ENCODE measurements at places on chromosomes 13 and 19.

DNA sequence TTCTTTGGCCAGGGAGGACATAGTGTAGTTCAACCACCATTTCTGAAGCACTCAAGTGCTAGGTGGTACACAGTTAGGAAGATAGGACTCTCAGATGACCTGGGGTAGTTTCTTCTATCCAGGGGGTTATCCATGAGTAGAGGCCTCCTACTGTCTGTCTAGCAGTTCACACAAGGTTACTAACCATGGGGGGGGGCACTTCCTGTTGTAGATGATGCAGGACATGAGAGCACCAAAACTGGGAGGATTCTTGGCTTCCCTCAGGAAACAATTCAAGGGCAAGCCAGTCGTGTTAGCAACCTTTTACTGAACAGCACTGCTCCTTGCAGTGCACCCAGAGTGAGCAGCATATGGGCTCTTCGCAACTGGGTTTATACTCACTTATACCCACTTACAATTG is 8.9 kb upstream of the TPP2 start:
- DNase-seq = no peak

GRCh38 chr13:24680258-24680920 is at the start of gene ATP12A:
ATP12A (plus strand) TSS chr13:24680408; CDS start chr13:24680744, 336 bp downstream.
- DNase-seq = no peak

- no peak for DNase-seq
These were observed at the start of the genes OR7A5 and OR7C1 for GRCh38 chr19:14835011-14835410. OR7A5 (minus strand) TSS chr19:14835185; CDS start chr19:14828241, 6,944 bp downstream. OR7C1 (minus strand) TSS chr19:14835185; CDS start chr19:14800136, 35,049 bp downstream.

- DNase-seq = no peak
These were observed 27.4 kb downstream of the ZC3H13 start for GRCh38 chr13:46025157-46025556.

DNA sequence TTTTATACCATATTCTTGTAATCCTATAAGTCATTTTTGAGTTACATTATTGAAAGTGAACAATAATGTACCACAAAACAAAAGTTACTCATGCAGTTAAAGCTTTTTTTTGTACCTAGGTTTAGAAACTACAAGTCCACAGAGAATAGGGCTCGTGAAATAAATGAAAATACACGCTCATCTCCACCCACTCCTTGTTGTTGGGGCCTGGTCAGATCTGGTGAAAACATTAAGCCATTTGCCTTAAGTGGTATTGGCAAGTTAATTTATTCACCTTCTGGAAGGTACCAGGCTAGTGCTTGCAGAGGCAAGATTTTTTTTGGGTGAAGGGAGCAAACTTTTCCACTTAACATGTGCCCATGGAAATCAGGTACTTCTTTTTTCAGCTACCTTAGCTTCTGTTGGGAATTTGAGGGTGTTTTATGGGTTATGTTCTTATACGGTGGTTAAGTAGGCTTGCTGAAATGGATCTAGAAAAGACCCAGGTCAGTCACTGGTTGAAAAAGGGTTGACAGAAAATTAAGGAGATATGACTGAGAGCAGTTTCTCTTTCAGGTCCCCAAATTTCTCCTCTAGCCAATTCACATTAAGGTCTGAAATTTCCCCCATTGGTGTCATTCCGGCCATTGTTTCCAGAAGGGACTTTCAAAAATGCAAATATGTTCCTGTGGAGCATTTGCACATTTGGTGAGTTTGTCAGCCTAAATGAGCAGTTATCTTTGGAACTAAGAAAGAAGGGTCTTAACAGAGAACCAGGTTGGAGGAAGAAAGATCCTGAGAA is 143.3 kb downstream of the KCNRG start:
- no peak for DNase-seq

GRCh38 chr19:49403404-49404187 is 15.5 kb downstream of the KASH5 start:
- no peak for DNase-seq

- no peak for DNase-seq
These were observed 132.8 kb upstream of the MYO16 start for GRCh38 chr13:108496362-108497210.

DNA sequence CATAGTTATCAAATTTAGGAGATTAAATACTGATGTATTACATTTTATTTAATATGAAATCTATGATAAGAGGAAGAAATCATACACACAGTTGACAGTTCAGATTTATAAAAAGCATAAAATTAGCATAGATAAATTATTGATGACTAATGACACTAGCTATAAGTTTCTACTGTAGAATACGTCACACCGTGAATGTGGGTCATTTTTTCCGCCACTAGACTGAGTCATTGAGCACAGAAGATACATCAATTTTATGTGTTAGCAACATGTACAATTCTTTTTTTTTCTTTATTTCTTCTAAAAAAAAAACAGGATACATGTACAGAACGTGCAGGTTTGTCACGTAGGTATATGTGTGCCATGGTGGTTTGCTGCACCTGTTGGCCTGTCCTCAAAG is 22.2 kb downstream of the AP2S1 start:
- DNase-seq = no peak

GRCh38 chr13:37884674-37885073 is 15.1 kb upstream of the TRPC4 start:
- DNase-seq = no peak

- DNase-seq = no peak
These were observed 64.3 kb downstream of the SPRY2 start for GRCh38 chr13:80276371-80277289.

- no peak for DNase-seq
These were observed 23.2 kb downstream of the TSKS start for GRCh38 chr19:49739933-49740332.

DNA sequence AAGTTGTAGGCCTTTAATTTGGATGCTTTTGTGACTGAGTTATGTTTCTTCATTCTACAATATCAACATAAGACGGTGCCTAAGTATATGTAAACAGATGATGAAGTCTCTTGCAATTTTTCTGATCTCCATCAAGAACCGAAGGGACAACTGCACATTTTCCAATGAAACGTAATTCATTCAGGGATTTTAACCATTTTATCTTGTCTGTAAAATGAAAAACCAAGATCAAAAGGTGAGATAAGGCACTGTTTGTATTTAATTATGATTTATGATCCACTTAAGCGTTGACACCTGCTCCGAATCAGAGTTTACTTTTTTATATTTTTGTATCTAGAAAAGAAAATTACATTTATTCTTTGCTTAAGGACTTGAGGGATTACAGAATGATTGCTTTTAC is 556.8 kb upstream of the ARGLU1 start:
- no peak for DNase-seq

DNA sequence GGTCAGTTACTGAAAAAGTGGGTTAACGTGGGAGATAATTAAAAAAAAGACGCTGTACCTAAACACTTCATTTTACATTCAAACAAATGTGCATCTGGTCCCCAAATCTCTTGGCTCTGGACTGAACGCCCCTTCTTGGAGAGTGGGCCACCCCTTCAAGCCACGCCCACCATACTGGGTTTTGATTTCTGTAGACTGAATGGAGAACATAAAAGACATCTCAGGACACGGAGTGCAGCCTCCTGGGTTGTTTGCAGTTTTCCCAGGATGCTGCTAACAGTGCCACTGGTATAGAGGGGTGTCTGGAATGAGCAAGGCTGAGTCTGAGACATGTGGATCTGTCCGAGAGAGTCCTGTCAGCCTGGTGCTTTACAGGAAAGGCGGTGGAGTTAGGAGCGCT is 10.6 kb downstream of the TFDP1 start:
- DNase-seq = no peak

DNA sequence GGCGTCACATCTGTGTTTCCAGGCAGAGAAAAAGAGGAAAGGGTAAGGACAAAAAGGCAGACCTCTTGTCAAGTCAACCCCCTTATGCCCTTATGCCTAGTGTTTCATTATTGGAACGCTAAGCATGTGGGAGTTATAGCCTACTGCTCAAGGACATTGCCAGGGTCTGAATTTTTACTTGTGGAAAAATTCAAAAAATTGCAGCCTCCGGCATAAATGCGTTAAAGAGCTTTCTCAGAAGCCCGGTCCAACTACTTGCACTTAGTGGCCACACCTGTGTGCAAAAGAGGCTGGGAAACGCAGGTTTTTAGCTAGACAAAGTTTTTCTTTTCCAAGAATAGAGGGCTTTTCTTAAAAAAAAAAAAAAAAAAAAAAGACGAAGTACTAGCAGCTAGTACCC is 139.8 kb downstream of the DPF1 start:
- DNase-seq = no peak

DNA sequence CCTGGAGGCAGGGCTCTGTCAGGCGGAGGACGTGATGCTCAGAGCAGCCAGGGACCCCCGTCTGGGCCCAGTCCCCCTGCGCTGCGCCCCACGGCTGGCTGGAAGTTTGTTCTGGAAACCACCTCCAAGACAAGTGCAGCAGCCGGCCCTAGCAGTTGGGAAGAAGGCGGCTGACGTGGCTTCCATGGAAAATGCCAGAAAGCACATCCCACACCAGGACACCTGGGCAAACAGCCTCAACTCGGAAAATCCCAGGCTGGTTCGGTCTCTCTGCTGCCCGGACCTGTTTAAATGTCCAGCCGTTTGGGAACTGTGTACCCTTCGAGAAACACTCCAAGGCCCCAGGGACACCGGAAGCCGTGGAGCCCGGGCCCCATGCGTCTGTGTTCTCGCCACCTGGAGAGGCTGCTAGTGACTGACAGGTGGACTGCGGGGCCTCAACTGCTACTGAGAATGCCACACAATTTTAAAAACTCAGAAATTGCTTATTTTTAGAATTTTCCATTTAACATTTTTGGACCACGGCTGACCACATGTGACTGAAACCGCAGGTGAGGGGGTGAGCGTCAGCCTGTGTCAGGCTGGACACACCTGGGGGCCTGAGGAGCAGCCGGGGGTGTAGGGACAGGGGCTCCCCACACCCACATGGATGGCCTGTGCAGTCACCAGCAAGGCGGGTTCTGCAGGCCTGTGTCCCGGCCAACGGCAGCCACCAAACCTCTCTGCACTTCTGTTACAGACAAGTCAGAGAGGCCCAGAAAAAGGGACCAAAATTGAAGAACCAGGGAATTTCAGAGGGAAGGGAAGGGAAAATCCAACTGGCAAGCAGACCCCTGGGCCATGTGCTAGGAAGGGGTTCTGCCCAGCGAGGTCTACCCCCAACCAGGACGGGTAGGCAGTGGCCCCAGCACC is 31.7 kb downstream of the RASA3 start:
- DNase-seq = peak; percentile 77

DNA sequence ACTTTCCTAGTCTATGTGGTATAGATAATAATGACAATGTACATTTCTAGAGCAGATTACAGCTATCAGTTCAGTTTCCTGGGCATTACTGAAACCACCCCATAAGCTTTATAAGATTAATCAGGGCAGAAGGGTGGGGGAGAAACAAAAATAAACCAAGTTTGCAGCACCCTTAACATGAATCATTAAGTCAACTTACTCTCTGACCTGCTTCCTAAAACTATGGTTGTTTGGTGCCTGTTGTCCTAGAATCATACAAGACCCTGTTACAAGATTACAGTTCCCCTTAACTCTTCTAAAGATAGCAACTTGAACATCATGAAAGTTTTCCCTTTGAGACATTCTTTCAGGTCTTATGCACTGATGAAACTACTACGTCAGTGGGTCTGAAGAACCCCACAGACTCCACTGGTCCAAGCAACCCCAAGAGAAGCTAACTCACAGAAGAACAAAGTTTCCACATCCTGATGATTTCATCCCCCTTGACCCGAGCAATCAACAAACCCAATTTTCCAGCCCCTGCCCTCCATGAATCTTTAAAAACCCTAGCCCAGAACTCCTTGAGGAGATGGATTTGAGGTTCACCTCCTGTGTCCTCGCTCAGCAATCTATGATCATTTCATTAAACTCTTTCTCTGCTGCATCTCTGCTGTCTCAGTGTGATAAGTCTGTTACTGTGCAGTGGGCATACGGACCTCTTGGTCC is 336.5 kb downstream of the FOXO1 start:
- DNase-seq = no peak

GRCh38 chr19:2962018-2962670 is 15.2 kb upstream of the TLE6 start:
- DNase-seq = no peak

DNA sequence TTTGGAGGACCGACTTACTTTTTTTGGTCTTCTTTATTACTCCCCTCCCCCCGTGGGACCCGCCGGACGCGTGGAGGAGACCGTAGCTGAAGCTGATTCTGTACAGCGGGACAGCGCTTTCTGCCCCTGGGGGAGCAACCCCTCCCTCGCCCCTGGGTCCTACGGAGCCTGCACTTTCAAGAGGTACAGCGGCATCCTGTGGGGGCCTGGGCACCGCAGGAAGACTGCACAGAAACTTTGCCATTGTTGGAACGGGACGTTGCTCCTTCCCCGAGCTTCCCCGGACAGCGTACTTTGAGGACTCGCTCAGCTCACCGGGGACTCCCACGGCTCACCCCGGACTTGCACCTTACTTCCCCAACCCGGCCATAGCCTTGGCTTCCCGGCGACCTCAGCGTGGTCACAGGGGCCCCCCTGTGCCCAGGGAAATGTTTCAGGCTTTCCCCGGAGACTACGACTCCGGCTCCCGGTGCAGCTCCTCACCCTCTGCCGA is 409 bp downstream of the FOSB start:
- peak; percentile 89 for DNase-seq

- no peak for DNase-seq
These were observed 29.0 kb downstream of the CAPS start for GRCh38 chr19:5943045-5943444.

All from aorta (tissue), 5 donors.